ENCODE measurements at places on chromosomes 2 and 18. TPM values are rescaled to one million over a fixed set of nuclear protein-coding genes. Genes with fewer than 3 reads are reported as not detected.

Gene RPL37A
- total RNA-seq, result 894 TPM

Gene MALT1
- 10.6 TPM for total RNA-seq

Gene MTIF2
- total RNA-seq, result 18.3 TPM

Gene NEU2
- not detected for total RNA-seq

Gene CROCC2
- 0.12 TPM for total RNA-seq

Gene DUSP19
- total RNA-seq, result 1.1 TPM

Gene TXNDC2
- not detected for total RNA-seq

Gene TBC1D8
- total RNA-seq, result 17.3 TPM

Gene NT5DC4
- not detected for total RNA-seq

DNA sequence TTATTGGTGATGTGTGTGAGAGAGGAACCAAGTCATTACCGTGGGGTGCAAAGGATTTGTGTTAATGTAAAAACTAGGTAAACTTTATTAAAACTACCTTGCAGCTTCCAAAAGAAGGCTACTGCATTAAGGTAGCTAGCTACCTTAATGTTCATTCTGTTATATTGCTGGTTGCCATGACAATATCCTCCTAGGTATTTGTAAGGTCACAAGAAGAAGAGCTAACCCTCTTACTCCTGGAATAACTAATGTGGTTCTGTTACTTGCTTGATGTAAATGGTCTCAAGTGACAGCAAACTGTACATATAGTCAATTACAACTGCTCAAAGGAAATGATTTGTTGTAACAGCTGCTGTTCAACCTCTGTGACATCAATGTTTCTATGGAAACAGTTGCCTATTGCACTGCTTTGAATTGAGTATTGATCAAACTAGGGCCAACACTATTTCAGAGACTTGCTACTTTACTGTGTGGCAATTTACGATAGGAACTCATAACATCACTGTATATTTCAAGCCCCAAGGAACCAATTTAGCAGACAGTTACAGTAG, 319.8 kb upstream of the HNRNPA3 start:
- H3K27me3 ChIP-seq, result no peaks in the 10 kb centered on the region
- H3K27ac ChIP-seq, result no peak overlapping the region
- DNase-seq, result no peak
- H3K36me3 ChIP-seq, result no peaks in the 10 kb centered on the region

- no peaks in the 10 kb centered on the region for H3K27me3 ChIP-seq
- no peak for DNase-seq
- no peaks in the 10 kb centered on the region for H3K4me1 ChIP-seq
Measured at GRCh38 chr2:28082131-28082530, 191.6 kb downstream of the BABAM2 start.

- H3K36me3 ChIP-seq, result no peaks in the 10 kb centered on the region
- no peaks in the 10 kb centered on the region for H3K27me3 ChIP-seq
- no peak overlapping the region for H3K4me3 ChIP-seq
- H3K27ac ChIP-seq, result no peak overlapping the region
- no peak for DNase-seq
Measured at GRCh38 chr18:62196079-62196478, 9.0 kb downstream of the RELCH start.

DNA sequence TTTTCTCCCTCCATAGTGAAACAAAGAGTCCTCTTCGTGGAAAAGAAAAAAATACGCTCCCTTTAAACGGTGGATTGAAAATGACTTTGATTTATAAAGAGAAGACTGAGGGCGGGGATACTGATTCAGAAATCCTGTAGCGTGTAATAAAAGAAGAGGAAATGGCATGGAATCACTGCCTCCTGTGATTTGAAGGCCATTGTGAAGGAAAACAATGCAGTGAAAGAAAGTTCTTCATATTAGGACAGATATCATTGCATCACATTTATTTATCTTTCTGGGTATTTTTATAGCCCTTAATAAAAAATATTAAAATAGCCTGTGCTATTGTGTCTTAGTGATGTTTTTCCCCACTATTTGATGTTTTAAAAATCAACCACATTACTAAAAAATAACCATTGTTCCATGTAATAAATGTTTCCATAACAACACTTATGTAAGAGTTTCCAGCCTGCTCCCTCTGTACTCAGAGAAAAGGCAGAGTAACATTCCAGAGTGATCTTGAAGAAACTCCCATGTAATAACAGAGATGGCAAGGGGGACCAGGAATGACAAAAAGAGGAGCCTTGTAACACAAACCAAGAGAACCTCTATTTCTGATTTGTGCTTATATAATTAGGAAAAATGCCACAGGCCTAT, 8.0 kb downstream of the MRPL33 start:
- DNase-seq, result no peak
- no peaks in the 10 kb centered on the region for H3K27me3 ChIP-seq
- no peaks in the 10 kb centered on the region for H3K4me1 ChIP-seq
- H3K27ac ChIP-seq, result no peak overlapping the region
- H3K4me3 ChIP-seq, result no peak overlapping the region

- H3K27ac ChIP-seq, result no peak overlapping the region
- no peak for DNase-seq
- H3K27me3 ChIP-seq, result no peaks in the 10 kb centered on the region
- no peaks in the 10 kb centered on the region for H3K4me1 ChIP-seq
- no peak overlapping the region for H3K4me3 ChIP-seq
- no peaks in the 10 kb centered on the region for H3K36me3 ChIP-seq
Measured at GRCh38 chr2:147177071-147177857, 667.6 kb upstream of the ACVR2A start.

DNA sequence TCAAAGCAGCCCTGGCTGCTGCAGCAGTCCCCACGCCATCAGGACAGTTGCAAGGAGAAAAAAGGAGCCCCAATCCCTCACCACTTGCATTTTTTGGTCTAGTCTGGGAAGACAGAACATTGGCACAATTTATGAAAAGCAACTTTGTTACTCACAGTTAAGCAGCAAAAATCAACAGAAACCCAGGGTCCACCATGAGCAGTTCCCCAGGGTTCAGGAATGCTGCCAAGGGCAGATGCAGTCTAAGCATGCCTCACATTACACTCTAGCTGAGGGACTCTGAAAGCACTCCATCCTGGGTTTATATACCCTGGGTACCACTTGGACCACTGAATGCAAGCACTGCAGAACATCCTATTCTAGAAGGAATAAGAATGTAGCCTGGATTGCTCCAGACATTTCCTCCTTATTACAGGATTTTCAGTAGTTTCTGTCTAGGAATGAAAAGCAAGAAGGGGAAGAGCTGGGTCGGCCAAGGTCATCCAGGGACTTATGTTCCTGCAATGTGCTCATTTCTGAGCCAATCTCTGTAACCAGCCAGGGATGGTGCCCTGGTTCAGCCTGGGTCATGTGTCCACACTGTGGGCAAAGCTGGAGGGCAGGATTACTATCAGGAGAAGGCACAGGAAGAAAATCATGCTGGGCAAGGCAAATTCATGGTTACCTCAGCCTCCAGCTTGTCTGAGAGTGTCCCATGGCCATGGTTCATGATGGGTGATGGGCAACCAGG, 19.5 kb upstream of the TMEM163 start:
- H3K4me1 ChIP-seq, result no peaks in the 10 kb centered on the region
- no peak overlapping the region for H3K4me3 ChIP-seq
- H3K36me3 ChIP-seq, result no peaks in the 10 kb centered on the region
- no peaks in the 10 kb centered on the region for H3K27me3 ChIP-seq
- H3K27ac ChIP-seq, result no peak overlapping the region

DNA sequence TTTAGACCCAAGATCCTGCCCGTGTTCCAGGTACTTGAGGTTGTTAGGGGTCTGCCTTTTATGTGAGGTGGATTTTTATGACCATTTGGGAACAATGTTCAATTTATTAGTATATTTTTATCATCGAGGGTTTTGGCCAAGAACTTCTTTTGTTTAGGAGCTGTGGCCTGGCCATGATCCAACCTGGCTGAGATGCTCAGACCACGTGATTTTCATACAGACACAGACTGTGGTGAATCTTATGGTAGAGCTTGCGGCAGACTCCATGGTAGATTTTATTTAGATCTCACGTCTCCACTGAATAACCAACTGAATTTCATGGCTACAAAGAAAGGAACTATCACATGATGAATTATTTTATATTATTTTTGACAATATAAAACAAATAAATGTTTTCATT, 405.5 kb upstream of the VWC2L start:
- H3K27ac ChIP-seq, result no peak overlapping the region
- no peaks in the 10 kb centered on the region for H3K36me3 ChIP-seq
- no peaks in the 10 kb centered on the region for H3K27me3 ChIP-seq
- H3K4me3 ChIP-seq, result no peak overlapping the region

GRCh38 chr2:76985387-76986136, 536.6 kb downstream of the LRRTM4 start:
- no peaks in the 10 kb centered on the region for H3K36me3 ChIP-seq
- H3K4me3 ChIP-seq, result no peak overlapping the region
- no peaks in the 10 kb centered on the region for H3K4me1 ChIP-seq
- no peaks in the 10 kb centered on the region for H3K27me3 ChIP-seq

DNA sequence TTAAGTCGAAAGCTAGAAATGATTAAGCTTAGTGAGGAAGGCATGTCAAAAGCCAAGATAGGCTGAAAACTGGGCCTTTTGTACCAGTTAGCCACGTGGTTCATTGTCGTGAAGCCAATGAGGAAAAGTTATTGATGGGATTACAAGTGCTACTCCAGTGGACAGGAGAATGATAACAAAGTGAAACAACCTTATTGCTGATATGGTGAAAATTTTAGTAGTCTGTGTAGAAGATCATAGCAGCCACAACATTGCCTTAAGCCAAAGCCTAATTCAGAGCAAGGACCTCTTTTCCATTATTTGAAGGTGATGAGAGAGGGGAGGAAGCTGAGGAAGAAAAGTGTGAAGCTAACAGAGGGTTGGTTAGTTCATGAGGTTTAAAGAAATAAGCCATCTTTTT, 24.1 kb upstream of the RAMP1 start:
- H3K36me3 ChIP-seq, result no peaks in the 10 kb centered on the region
- no peak for DNase-seq
- H3K4me3 ChIP-seq, result no peak overlapping the region

DNA sequence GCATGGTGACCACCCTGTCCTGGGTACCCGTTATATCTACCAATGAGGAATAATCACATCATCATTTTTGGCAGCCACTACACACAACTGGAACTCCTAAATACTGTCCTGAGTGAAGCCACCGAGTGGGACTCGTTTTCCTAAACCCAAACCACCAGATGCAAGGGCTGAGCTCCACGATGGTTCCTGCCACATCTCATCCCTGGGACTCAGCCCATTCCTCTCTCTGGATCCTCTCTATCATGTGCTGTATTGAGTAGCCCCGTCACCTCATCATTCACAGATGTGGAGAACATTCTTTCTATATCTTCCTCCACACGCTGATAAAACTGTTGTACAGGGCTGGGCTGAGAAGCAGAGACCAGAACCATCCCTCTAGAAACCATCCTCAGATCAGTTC, 79.4 kb upstream of the SMAD7 start:
- H3K36me3 ChIP-seq, result no peaks in the 10 kb centered on the region
- DNase-seq, result no peak
- H3K27me3 ChIP-seq, result no peaks in the 10 kb centered on the region
- H3K4me3 ChIP-seq, result no peak overlapping the region
- no peak overlapping the region for H3K27ac ChIP-seq

- no peaks in the 10 kb centered on the region for H3K27me3 ChIP-seq
- DNase-seq, result no peak
- no peaks in the 10 kb centered on the region for H3K4me1 ChIP-seq
- no peak overlapping the region for H3K27ac ChIP-seq
- no peak overlapping the region for H3K4me3 ChIP-seq
Measured at GRCh38 chr2:142605421-142605820, 272.0 kb upstream of the KYNU start.

- H3K27me3 ChIP-seq, result no peaks in the 10 kb centered on the region
- no peaks in the 10 kb centered on the region for H3K36me3 ChIP-seq
- no peak for DNase-seq
- H3K27ac ChIP-seq, result no peak overlapping the region
Measured at GRCh38 chr2:219592736-219593135, 4.9 kb upstream of the STK11IP start.

DNA sequence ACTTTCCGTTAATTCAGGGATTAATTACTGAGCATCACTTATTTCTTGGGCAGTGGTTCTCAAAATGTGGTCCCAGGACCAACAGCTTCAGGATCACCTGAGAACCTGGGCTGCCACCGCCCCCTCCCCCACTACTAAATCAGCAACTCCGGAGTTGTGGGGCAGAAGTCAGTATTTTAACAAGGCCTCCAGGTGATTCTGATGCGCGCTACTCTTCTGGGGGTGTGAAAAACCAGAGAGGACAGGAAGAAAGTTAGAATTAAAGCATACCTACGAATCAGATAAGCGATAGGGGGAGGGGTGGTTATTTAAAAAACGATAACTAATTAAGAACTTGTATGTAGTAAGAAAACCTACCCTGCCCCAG, 319 bp downstream of the ZSCAN30 start:
- no peaks in the 10 kb centered on the region for H3K4me1 ChIP-seq
- DNase-seq, result no peak
- H3K27me3 ChIP-seq, result no peaks in the 10 kb centered on the region
- H3K27ac ChIP-seq, result peak overlapping the region; percentile 80
- H3K4me3 ChIP-seq, result peak overlapping the region; percentile 76

DNA sequence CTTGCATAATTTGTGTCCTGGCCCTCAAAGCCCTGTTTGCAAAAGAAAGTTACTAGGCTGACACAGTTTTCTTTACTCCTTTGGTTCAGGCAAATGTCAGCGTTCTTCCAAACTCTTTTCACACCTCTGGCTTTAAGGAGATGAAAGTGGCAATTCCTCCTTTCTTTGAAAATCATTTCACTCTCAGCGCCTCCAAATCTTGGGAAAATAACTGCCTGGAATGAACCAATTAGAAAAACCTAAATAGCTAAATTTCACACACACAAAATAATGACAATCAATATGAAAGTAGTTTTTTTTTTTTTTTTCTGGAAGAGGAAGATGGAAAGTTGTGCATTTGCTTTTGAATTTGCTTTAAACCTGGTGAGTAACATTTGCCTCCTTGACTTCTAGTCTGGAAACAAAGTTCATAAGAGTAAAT, 1.7 kb downstream of the MEIS1 start:
- peaks cover 14% of the 10 kb centered on the region for H3K4me1 ChIP-seq
- no peak for DNase-seq
- peak overlapping the region; percentile 76 for H3K4me3 ChIP-seq
- H3K27me3 ChIP-seq, result no peaks in the 10 kb centered on the region
- H3K27ac ChIP-seq, result peak overlapping the region; percentile 89

DNA sequence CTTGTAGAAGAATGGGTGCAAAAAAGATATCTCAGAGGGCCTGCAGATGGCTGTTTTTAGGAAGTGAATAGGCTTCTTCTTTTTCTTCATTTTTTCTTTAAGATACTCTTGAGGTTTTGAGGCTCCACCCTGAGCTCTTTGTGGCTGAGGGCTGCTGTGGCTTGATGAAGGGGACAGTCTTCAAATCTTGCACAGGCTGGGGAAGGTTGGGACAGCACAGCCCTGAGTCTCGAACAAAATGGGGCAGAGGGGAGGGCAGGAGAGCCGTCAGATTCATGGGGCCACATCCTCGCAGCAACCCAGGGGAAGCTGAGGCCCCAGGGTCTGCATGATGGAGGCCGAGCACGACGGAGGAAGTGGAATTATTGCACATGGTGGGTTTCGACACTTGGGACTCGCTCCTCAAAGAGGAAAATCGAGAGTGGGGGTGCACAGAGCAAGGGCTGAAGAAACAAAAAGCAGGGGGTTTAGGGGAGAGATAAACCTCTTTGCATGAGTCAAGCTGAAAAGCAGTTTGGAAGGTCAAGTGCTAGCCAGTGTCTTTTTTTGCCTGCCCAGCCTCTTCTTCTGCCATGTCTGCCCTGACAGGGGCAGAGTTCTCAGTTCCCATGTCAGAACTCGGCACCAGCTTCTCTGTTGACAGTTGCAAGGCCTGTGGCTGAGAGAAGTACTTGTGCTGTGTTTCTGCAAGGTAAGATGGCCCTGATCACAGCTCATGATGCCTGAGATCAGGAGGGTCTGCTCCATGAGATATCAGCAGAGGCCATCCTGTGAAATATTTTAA, 19.5 kb downstream of the INPP4A start:
- no peaks in the 10 kb centered on the region for H3K27me3 ChIP-seq
- H3K4me1 ChIP-seq, result no peaks in the 10 kb centered on the region
- H3K27ac ChIP-seq, result peak overlapping the region; percentile 40
